ENCODE measurements at places on chromosomes 4 and X.

DNA sequence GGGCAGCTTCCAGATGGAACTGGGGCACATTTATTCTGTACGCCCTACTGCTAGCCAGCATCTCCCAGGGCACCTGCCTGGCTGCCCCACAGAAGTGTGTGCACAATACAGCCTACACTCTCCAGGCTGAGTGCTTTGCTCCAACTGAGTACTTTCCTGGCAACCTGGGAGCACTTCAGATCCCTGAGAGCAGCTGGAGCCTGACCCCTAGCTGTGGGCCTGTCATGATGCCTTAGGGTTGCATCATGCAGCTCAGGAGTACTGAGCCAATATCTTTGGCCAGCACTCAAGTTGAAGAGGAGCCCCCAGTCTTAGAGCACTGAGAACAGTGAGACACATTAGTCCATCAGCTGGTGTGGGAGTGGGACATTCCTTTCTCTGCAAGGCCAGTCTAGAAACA is 321.9 kb downstream of the CFAP47 start:
- no peak for DNase-seq

GRCh38 chr4:87659247-87659931 is 9.3 kb downstream of the DMP1 start:
- no peak for DNase-seq

DNA sequence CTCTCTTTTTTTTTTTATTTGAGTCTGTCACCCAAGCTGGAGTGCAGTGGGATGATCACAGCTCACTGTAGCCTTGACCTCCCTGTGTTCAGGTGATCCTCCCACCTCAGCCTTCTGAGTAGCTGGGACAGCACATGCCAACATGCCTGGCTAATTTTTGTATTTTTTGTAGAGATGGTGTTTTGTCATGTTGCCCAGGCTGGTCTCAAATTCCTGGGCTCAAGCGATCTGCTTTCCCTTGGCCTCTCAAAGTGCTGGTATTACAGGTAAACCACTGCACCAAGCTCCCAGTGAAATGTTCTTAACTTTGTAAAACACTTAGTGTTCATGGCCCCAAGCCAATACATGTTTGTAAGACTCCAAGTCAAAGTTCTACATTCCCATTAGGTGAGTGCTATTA is 316.1 kb downstream of the KCTD8 start:
- DNase-seq: no peak

GRCh38 chrX:20412871-20413486 is 146.3 kb upstream of the RPS6KA3 start:
- no peak for DNase-seq

DNA sequence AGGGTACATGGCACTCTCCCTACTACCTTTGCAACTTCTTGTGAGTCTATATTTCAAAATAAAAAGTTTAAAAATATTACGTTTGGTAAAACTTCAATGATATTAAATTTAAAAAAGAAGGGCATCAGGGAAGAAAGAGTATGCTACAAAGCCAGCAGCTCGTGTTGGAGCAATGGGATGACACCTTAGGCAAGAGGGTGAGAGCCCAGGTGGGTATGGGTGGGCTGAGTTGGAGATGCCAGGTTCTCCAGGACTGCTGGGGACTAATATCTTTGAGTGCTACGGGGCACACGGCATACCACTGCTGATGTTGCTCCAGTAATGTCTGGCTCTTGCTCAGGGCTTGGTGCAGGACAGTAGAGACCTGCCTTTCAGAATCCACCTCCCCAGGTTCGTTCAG is 132.4 kb downstream of the EVC2 start:
- DNase-seq: no peak

GRCh38 chr4:70925899-70926635 is 23.9 kb downstream of the MOB1B start:
- DNase-seq: no peak

DNA sequence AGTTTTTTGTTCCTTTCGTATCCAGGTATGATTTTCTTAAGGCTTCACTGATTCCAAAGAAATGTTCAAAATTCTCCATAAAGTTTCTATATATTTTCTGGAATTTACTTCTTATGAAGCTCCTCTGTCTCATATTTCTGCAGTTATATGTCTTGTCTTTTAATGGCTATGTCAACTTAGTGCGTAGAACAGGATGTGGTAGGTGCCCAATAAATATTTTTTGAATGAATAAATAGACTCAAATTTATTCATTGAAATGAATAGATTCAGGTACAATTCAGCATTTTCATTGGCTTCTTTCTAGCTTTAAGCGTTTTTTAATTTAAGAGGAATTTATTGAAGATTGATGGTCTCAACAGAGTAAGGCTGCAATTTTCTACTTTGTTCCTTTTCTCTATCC is 231.9 kb upstream of the BOD1L1 start:
- DNase-seq: no peak

DNA sequence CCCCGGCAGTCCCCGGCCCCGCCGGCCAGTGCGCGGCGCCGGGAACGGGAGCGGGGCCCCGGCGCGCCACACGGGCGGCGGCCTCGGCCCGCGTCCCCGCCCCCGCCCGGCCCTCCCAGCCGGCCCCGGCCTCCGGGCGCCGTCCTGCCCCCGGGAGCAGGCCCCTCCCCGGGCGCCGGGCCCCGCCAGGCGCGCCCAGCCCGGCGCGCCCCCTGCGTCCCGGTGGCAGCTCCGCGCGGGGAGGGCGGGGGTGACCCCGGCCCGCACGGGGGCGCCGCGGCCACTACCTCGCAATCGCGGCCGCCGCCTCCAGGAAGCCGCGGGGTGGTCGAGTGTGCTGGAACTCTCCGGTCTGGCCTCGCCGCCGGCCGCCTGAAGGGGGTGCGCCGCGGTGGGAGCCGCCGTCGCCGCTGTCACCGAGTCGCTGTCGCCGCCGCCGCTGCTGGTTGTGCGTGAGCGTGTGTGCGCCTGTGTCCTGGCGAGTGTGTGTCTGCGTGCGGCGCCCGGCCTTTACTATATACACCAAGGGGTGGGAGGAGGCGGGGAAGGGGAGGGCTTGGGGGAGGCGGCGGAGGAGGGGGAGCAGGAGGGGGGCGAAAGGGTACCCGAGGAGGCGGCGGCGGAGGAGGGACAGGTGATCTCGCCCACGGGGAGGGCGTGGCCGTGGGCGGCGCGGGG is at the start of gene RAI2:
TSS of gene RAI2 (minus strand) at position 488 of the 678 bp plus-strand sequence. CDS start 59,288 bp downstream, outside the sequence.
- no peak for DNase-seq

GRCh38 chrX:23938690-23939089 is 30.9 kb downstream of the CXorf58 start:
- DNase-seq: no peak

GRCh38 chrX:132169554-132169953 is 41.7 kb upstream of the FRMD7 start:
- no peak for DNase-seq

- no peak for DNase-seq
These were observed 192.7 kb downstream of the CBR4 start for GRCh38 chr4:168817370-168817769.

DNA sequence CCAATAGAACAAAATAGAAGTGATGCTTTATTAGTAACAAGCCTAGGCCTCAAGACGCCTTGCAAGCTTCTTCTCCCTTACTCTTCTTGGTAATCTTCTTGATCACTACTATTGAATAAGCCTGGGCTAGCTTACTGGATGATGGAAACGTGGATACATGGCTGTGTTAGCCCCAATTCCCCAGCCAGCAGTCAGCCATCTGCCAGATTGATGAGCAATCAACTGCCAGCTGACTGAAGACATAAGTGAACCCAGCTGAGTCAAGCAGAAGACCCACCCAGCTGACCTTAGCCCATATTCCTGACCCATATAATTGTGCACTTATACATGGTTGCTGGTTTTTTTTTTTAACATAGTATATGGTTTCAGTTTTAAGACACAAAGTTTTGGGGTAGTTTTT is 130.4 kb downstream of the DHX15 start:
- DNase-seq: no peak

DNA sequence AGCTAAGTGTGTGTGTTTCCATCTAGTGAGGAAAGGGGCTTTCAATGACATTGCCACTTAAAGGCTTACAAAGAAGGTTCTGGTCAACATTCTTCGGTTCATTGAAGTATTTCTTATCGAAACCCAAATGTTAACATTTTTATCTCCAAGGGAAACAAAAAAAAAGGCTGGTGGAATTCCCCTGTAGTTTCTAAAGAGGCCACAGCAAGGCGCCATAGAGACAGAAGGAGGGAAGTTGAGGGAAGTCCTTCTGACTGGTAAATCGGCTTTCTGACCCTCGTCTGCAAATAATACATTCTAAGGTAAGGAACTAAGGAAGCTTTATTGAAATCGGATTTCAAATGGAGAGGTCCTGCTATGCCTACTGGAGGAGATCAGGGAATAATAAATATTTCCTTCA is 1.7 kb upstream of the ZFP42 start:
- no peak for DNase-seq

GRCh38 chr4:119794681-119795080 is 166.1 kb upstream of the PDE5A start:
- DNase-seq: no peak

GRCh38 chrX:125953814-125954213 is 212.3 kb downstream of the DCAF12L2 start:
- DNase-seq: peak; percentile 67

GRCh38 chr4:82823062-82823461 is 24.5 kb upstream of the SCD5 start:
- no peak for DNase-seq

DNA sequence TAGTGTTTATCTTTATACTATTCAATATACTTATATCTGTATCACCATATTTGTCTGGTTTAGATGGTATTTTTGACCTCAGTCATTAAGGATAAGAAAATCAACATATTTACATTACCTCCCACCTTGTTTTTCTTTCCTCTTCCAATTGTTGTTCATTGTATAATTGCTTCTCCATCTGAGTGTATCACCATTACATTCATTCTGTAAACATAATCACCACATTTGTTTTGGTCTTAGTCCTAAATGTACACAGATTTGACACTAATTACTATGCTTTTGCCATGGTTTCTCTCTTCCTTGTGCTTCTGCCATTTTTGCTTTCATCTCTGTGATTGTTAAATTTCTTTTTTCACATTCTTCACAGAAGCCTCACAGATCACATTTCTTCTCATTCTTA is 12.7 kb downstream of the ARMCX6 start:
- DNase-seq: no peak

- no peak for DNase-seq
These were observed 1137.7 kb upstream of the TENM3 start for GRCh38 chr4:181105487-181105886.

DNA sequence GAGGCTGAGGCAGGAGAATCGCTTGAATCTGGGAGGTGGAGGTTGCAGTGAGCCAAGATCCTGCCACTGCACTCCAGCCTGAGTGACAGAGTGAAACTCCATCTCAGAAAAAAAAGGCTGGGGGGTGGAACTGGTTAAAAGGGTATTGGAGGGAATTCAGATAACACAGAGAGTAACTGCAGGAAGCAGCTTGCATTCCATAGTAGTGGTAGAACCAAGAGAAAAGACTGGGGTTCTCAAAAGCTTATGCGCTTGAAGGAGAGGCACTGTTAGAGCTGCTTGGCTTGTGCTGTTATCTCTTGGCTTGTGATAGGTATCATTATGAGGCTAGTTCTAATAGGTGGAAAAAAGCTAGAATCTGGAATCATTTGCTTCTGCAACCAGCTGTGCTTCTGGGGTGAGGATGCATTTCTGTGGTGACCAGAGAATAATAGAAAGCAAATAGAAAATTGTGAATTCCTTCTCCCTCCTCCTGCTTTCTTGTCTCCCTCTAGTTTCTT is 91.2 kb upstream of the ELOVL6 start:
- no peak for DNase-seq

DNA sequence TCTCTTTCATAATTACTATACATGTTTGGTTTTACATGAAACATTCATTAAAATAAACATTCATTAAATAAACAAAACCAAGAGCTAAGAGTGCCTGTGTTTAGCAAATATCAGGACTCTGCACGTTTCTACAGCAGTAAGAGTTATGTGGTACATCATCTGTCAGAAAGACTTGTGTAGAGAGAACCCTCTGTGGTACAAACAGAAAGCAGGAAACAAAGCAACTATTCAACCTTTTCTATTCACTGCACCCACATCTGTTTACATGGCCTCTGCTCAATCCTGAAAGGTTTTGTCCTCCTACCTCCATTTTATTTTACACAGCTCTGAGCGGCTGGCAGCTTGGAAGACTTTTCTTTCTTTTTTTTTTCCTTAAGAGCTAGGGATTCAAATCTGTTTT is 90.7 kb upstream of the PCDH18 start:
- DNase-seq: no peak

- no peak for DNase-seq
These were observed 10.6 kb upstream of the AMOT start for GRCh38 chrX:112851161-112851779.

DNA sequence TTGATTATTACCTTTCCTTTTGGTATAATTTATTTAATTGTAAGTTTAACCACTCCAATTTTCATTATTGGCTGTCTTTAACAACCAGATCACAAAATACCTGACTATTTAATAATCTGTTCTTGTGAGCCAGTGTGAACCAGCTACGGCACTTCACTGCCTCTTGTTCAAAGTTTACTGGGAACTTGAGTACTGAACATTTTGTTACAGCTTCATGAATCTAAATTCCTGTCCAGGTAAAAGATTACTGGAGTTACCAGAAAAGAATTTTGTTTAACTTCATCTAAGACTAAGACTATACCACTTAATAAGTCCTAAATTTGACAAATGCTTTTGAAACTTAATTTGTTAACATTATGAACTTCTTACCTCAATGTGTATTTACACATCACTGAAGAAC is 178.3 kb downstream of the FBXO8 start:
- no peak for DNase-seq

GRCh38 chr4:44740201-44740600 is 13.8 kb upstream of the GNPDA2 start:
- DNase-seq: no peak

DNA sequence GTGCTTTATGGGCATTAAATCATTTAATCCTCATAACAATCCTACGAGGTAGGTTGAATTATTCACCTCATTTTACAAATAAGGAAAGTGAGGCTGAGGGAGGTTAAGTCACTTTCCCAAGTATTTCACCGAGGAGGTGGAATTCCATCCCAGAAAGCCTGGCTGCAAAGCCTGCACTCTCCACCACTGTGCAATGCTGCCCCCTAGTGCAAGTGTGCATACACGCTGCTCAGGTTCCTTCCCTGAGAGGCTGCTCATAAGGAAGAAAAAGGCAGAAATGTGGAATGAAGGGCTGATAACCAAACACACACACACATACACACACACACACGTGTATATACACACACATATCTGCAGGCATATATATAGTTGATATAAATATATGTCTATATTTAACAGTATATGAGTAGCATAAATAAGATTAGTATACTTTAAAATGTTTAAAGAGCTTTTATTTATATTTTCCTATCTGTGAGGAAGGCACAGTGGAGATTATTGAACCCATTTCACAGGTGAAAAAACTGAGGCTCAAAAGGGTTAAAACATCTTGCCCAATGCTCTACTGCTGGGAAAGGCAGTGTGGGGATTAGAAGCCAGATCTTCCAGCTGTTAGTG is 714.5 kb upstream of the TENM3 start:
- peak; percentile 12 for DNase-seq

DNA sequence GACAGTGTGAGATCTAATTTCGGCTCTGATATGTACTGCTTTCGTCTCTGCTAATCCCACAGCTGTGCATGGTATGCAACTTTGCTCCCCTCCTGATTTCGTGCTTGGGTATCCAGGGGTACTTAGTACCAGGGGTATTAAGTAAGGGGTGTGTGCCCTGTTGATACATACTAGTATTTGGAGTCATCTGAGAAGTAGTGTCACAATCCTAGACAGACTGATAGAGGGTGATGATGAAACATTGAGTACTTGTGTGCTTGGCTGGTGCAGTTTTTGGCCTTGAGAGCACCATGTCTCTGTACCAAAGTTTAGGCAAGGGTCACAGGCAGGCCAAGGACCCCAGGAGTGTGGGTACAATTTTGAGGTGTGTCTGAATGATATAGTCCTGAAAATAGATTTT is 10.9 kb downstream of the GPAT3 start:
- DNase-seq: no peak
